ENCODE measurements at places on chromosomes 16 and 17. TPM values are rescaled to one million over a fixed set of nuclear protein-coding genes. Genes with fewer than 3 reads are reported as not detected.

The KRTAP1-1 gene
- not detected for total RNA-seq

The MTHFSD gene
- 10.0 TPM for total RNA-seq

The MGAT5B gene
- 19.9 TPM for total RNA-seq

The ARL6IP1 gene
- 212 TPM for total RNA-seq

All from A549 treated with ZK216348 at 1 μM for 4 hours (cell line).